Lung (tissue), 17 donors: ENCODE measurements at places on chromosomes 1 and 21. TPM values are rescaled to one million over a fixed set of nuclear protein-coding genes. Genes with fewer than 3 reads are reported as not detected.

- H3K27ac ChIP-seq: no peak overlapping the region
- H3K36me3 ChIP-seq: no peaks in the 10 kb centered on the region
- no peak for DNase-seq
- H3K27me3 ChIP-seq: no peaks in the 10 kb centered on the region
- no peak overlapping the region for H3K4me3 ChIP-seq
Observed at GRCh38 chr1:70778934-70779333, 268.7 kb downstream of the PTGER3 start.

- peaks cover 37% of the 10 kb centered on the region for H3K4me1 ChIP-seq
- no peak overlapping the region for H3K27ac ChIP-seq
- DNase-seq: peak; percentile 72
- no peaks in the 10 kb centered on the region for H3K36me3 ChIP-seq
Observed at GRCh38 chr1:30807318-30808066, 49.9 kb upstream of the LAPTM5 start.

The TOR1AIP1 gene
- 35.7 TPM for total RNA-seq

The UBXN10 gene
- total RNA-seq: 19.2 TPM

The UBE2U gene
- total RNA-seq: not detected

The FOXO6 gene
- 2.9 TPM for total RNA-seq

The S100B gene
- 5.6 TPM for total RNA-seq

The UROD gene
- 65.8 TPM for total RNA-seq
